Vagina (tissue), 2 donors: ENCODE measurements at places on chromosomes 12 and 14.

GRCh38 chr14:103361867-103362266, 23.3 kb upstream of the MARK3 start:
- no peak for DNase-seq

GRCh38 chr12:104596898-104597843, 140.4 kb downstream of the CHST11 start:
- DNase-seq, result no peak

DNA sequence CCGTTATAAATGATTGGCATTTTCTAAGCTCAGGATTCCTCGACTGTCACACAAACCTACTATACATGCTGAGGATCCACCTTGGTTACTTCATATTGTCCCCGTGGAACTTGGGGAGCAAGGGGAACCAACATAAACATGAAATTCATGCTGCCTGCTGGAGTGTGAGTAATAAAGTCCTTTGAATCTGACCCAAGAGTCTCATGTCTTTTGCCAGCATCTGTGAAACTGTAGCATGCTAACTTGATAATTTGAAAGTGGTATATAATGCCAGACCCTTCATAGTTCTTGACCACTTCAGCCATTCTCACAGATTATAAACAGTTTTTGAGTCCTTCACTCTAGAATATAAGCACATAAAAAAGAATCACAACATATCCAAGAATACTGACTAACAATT, 17.1 kb downstream of the SLC35F4 start:
- DNase-seq, result no peak

GRCh38 chr12:112973011-112973735, 5.1 kb upstream of the OAS2 start:
- DNase-seq, result no peak

DNA sequence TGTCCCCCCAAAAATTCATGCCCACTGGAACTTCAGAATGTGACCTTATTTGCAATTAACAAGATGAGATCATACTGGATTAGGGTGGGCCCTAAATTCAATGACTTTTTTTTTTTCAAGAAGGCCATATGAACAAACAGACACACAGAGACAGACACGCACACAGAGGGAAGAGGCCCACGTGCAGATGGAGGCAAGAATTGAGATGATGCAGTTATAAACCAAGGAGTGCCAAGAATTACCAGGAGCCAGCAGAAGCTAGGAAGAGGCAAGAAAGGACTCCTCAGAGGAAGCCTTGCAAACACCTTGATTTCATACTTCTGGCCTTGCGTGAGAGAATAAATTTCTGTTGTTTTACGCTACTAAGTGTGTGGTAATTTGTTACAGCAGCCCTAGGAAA, 33.4 kb downstream of the NELL2 start:
- DNase-seq, result no peak

GRCh38 chr12:95205685-95206084, 11.6 kb downstream of the FGD6 start:
- no peak for DNase-seq

DNA sequence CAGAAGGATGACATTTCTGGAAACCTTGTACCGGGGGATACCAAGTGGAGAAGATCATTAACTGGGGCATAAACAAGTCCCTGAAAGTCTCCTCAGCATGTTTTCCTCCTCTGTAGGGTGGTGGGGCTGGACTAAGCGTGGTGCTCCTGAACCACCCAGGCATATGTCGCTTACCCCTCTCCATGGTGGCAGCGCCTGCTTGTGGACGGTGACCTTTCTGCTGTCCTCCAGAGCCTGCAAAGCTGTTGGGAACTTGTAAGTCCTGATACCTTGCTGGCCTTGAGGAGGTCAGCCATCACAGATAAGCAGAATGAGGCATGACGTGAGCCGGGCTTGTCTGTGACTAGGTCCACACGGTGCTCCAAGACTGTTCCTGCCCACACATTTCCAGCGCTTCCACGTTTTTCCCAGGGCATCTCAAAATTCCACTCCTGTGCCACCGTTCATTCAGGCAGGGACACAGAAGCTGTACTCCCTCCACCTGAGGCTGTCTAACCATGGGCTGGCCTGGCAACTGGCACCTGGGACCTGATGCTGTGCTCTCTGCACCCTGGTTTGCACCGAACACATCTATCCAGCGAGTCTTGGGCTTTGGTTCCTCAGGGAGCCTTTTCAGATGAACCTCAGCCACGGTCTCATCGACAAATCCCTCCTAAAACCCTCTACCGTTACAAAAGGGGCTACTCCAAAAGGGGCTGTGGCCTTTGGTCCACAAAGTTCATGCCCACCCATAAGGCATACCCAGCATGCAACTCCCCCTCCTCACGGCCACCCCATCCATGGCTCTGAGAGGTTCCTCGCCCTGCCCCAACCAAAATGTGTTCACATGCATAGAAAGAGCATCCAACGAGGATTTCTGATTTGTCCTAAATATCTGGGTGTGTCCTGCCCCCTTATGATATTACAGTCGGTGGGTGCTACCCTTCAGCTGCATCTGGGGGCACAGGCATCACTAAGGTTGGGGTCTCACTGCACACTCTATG, 199.6 kb upstream of the DIO3 start:
- DNase-seq, result peak; percentile 82

GRCh38 chr12:53222806-53223261, 9.2 kb downstream of the RARG start:
- DNase-seq, result no peak
